ENCODE measurements at places on chromosomes 1 and 21. TPM values are rescaled to one million over a fixed set of nuclear protein-coding genes. Genes with fewer than 3 reads are reported as not detected.

The OR2M3 gene
- total RNA-seq = not detected

The CD101 gene
- 0.39 TPM for total RNA-seq

The PLOD1 gene
- 25.8 TPM for total RNA-seq

The DYRK3 gene
- 11.7 TPM for total RNA-seq

The RPE65 gene
- not detected for total RNA-seq

The TEDDM1 gene
- total RNA-seq = not detected

Measured in CD8-positive, alpha-beta memory T cell (primary cell).